ENCODE measurements at places on chromosomes 11 and 22.
A peak's percentile ranks its signal among the peaks of the same experiment; 100 is the strongest.

GRCh38 chr11:78764946-78765345 is 190.3 kb upstream of the NARS2 start:
- no peak for DNase-seq

GRCh38 chr22:50014655-50015401 is 2.3 kb upstream of the IL17REL start:
- DNase-seq, result no peak

- no peak for DNase-seq
Measured at GRCh38 chr11:123381817-123382554, 48.1 kb upstream of the GRAMD1B start.

- peak; percentile 34 for DNase-seq
Measured at GRCh38 chr11:69048031-69048693, 570 bp upstream of the TPCN2 start.

DNA sequence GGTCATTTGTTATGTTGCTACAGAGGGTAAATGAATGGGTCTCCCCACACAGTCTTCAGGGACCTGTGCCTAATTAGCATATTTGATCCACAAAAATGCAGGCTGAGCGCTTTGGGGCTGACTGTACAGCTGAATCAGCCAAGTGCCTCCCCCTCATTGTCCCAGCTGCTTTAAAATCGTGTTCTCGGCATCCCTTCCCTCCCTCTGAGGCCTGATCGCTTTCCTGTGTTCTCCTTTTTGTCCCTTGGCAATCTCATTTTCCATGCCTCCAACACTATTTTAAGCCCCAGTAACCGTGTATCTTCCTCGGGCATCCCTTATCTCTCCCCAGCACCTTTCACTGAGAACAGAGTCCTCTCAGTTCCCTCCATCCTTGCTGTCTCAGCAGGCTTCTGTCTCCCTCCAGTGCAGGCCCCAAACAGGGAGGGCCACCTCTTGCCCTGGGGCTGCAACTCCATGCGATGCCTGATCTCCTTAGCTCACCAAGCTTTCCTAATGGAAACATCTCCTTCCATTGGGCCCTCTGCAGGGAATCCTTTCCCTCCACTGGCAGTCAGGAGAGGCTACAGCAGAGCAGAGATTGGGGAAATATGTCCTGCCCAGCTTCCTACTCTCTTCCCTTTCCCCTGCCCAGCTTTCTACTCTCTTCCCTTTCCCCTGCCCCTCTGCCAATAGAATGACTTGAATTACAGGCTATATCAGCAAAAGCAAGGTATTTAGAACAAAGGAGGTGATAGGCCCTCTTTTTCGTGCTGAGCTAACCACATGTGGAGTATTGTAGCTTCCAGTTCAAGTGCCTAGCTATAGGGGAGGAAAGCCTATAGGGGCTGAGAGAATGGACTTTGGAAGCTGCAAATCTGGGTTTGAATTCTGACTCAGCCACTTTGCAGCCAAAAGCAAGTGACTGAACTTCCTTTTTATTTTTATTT is 13.8 kb downstream of the UQCR10 start:
- DNase-seq, result peak; percentile 90

DNA sequence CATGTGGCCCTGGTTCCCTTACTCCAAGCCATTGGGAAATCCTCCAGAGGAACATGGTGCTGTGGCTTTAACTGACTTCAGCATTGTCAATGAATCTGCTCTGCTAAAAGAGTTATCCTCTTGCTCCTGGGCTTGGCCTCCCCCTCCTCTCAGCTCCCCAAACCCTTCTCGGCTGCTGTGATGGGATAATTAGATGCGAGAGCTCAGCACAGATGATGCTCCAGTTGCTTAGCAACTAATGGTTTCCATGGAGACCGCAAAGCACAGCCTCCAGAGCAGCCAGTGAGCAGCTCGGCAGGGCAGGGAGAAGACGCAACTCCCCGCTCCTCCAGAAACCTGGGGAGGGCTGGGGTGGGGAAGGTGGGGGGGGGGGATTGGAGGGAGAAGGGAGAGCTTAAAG is 2.8 kb upstream of the UPK2 start:
- DNase-seq, result peak; percentile 38

GRCh38 chr11:89443361-89444322 is 47.5 kb downstream of the NOX4 start:
- no peak for DNase-seq

GRCh38 chr22:36303874-36304273 is 50.9 kb downstream of the APOL1 start:
- DNase-seq, result no peak

DNA sequence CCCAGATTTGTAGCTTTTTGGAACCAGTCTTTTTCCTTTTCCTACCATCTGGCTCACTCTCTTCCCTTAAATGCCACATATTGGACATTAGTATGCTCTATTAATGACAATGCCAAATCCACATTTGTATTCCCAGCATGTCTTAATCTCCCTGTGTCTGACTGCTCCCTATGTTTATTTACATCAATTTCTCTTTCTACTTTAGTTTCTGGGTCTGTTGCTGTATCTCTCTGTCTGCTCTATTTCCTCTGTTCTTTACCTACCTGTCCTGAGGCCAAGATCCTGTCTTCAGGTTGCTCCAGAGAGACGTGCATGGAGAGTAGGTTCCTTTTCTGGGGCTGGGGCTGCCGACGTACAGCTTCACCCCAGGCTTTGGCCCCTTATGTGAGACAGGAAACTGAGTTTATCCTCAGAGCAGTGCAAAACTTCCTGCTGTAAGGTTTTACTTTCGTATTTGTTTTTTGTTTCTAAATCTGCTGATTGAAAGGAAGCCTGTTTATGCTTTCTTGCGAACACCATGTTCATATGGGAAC is 25.6 kb downstream of the OR2AG2 start:
- no peak for DNase-seq

DNA sequence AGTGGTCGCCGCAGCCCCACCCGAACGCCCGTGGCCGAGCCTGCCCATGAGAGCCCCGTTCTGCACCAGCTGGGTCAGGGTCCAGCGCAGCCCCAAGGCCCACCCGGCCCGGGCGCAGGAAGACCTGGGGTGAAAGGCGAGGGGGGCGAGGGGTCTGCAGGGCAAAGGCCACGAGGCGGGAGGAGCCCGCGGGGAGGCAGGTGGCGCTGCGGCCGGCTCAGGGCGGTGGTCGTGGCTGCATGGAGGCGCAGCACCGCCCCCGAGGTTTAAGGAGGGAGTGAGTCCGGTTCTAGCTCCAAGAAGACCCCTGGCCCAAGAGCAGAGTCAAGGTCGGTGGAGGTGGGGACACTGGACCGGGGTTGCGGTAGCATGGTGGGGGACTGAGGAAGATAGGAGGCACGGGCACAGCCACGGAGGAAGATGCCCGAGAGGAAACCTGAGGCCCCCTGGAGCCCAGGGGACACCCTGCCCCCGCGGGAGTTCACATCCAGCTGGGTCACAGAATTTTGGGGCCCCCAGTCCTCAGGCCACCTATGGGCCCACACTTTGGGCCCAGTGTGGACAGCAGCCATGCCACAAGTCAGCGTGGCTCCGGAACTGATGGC is 514 bp upstream of the HDAC10 start:
- no peak for DNase-seq

GRCh38 chr22:29838599-29838956 is 504 bp upstream of the ASCC2 start:
- DNase-seq, result no peak

GRCh38 chr11:83674102-83674896 is 388.1 kb upstream of the CCDC90B start:
- DNase-seq, result no peak

DNA sequence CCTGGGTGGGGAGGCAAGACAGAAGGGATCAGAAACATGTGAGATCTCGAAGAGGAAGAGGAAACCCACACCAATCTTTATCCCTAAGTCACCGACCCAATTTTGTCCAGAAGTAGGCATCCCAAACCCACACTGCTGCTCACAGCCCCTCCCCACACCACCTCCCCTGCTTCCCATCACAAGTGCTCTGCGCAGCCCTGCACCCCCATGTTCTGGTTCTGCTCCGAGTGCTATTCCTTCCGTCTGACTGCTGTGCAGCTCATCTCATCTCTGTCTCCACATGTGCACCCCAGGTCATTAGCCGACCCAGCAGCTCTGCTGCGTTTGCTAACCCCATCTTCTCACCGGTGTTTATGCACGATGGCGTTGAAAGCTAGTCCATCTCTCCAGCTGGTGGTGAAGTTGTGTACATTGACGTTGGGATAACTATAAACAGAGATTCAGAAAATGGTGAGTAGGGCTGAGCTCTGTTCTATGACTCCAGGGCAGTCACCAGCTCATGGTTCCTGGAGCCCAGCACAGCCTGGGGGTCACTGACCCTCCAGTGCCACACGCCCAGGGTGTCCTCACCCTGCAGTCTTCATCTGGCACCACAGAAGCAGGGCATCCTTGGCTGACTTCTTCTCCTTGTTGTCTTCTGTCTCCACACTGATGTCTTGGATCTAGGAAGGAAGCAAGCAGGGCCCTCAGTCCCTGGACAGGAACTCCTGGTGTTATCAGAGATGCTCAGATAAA is 15.1 kb downstream of the SPTBN2 start:
- DNase-seq, result no peak

- peak; percentile 83 for DNase-seq
Measured at GRCh38 chr22:30649430-30650007, 13.9 kb downstream of the SLC35E4 start.

DNA sequence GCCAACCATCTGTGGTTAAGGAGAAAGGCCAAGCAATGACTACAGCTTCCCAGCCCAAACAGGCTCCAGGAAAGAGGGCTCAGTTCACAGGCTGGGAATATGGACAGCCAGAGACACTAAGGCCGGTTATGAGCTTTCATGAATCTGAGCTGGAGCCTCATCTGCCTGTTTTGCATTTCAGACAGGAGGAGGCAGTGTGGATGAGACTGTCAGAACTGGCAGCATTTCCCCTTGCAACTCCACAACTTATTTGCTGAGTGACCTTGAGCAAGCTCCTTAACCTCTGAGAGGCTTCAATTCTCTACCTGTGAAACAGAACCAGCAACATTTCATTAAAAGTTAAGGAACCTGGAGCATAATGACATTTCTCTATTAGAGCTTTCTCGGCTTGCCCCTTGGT is 264.0 kb downstream of the ETS1 start:
- DNase-seq, result peak; percentile 53

DNA sequence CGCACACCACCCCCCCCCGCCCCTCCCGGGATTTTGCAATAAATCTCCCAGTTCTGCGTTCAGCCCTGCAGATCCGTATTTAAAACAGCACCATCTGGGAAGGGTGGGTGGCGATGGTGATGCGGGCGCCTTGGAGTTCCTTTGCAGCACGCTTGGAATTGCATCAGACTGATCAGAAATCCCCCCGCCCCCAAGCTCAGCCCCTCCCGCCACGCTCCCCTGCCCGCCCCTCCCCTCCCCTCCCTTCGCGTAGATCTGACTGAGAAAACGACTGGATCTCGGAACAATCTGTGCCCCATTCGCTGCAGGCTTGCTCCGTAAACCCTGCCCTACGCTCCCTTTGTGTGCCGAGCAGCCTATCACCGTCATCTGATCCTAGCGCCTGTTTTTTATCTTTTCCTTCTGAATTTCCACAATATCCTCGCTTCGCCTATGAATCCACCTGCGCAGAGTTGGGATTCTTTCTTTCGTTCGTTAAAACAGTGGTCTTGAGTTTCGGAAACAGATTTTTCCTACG is 18.1 kb upstream of the BDNF start:
- DNase-seq, result peak; percentile 96

DNA sequence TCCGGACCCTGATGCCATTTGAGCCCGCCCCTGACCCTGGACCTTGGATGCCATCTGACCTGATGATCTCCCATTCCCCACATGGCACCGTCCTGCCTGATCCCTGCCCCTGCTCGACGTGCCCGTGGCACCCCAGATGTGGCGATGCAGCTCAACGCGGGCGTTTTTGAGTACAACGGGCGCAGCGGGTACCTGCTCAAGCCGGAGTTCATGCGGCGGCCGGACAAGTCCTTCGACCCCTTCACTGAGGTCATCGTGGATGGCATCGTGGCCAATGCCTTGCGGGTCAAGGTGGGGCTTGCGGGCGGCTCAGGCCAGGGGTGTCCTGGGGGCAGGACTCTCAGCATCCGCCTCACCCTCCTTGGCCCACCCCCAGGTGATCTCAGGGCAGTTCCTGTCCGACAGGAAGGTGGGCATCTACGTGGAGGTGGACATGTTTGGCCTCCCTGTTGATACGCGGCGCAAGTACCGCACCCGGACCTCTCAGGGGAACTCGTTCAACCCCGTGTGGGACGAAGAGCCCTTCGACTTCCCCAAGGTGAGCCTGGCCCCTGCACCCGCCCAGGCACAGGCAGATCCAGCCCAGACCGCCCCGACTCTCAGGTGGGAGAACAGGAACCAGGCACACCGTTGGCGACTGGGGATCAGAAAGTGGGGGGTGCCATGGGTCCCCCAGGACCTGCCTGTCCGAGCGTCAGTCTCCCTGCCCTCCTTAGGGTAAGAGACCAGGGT is 11.1 kb downstream of the PLCB3 start:
- no peak for DNase-seq

- DNase-seq, result peak; percentile 81
Measured at GRCh38 chr22:26665813-26666231, 8.4 kb downstream of the MIAT start.

DNA sequence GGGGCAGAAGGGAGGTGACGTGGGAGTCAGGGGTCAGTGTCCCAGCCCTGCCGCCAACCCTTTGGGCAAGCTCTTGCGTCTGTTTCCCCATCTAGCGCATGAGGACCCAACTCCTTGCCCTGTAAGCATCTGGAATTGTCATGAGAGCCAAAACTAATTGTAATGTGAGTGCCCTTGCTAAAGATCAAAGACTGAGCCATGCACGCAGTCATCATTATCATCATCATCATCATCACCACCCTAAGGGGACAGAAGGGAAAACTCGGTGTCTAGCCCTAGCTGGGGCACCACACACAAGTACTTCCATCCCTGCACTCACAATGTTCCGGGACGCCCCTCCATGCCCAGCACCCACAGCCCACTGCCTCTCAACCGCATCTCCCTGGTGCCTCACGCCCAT is 2.5 kb downstream of the LIF start:
- DNase-seq, result no peak

DNA sequence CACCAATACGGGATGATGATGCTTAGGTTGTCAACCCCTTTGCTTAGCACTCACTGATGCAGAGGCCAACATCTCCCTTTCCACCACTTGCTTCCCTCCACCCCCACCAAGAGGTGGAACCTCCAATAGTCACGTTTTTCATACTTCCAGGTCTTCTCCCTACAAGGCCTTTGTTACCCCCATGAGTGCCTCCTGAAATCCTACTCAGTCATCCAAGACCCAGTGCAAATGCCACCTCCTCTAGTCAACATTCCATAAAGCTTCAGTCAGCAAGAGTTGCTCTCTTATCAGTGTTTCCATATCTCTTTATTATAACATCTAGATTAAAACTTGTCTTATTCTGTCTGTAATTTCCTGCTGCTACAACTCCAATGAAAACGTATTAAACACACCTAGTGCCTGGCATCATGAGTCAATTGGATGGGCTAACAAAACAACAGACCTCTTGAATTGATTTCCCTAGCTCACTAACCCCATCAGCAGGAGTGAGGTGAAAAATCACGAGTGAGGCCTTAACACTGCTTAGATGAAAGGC is 370.7 kb upstream of the CCDC90B start:
- DNase-seq, result no peak

- DNase-seq, result no peak
Measured at GRCh38 chr22:23893121-23893944, 850 bp upstream of the MIF start.

- DNase-seq, result peak; percentile 87
Measured at GRCh38 chr11:125390946-125391345, 105.1 kb downstream of the FEZ1 start.

Measured in EH (cell line).